Activated naive CD4-positive, alpha-beta T cell treated with anti-CD3 and anti-CD28 coated beads, Interleukin-2, amount 50 U/mL, for 16 hours (primary cell): ENCODE measurements at places on chromosomes 11 and 22.

DNA sequence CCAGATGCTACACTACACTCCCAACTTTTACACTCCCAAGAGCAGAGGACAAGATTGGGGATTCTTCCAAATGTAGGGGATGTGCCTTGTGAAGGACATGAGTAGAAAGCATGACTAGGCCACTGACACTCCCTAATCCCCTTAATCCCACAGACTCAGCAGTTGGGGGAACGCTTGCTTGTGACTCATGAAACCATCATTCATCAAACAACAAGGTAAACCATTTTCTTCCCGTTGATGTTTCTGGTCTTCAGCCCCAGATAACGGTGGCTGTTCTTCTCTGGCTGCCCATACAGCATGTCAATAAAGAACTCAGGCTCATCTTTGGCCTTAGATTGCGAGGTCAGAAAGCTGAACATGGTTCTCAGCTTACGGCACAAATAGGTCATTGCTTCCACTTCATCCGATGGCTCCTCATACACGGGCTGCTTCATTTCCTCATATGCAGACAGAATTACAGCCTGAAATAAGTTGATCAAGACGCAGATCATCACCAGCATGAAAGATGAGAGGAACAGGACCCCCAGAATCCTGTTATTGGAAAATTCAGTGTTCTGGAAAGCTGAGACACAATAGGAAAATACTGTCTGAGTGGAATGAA, 6.4 kb upstream of the CDPF1 start:
- no peak for DNase-seq

DNA sequence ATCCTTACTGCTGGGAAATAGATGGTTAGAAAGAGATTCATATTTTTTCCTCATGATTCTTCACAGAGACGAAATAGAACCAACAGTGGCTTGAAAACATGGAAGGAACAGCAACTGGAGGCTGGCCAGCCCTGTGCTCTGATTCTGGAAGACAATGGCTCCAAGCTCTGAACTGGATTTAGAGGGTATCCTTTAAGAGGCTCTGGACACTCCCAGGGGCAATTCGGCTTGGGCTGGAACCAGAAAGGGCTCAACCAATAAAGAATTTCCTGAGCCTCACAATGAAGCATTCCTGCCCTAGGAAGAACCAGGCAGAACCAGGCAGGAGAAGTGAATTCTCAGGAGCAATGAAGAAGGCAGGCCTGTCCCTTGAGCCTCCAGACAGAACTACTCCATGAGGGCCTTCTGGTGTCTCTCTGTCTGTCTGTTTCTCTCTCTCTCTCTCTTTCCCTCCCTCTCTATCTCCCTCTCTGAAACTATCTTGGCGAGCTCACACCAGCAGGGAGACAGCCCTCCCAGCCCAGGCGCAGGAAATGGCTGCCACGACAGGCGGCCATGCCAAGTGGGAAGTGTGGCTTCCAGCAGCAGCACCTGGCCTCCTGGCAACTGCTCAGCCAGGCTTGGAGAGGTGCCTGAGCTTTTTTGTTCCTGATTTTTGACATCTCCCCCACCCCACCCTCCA, 93.3 kb downstream of the RCN1 start:
- DNase-seq: no peak

GRCh38 chr11:7612056-7612660, 61.1 kb downstream of the CYB5R2 start:
- no peak for DNase-seq

GRCh38 chr22:49657275-49657973, 170.2 kb downstream of the BRD1 start:
- DNase-seq: peak; percentile 79

DNA sequence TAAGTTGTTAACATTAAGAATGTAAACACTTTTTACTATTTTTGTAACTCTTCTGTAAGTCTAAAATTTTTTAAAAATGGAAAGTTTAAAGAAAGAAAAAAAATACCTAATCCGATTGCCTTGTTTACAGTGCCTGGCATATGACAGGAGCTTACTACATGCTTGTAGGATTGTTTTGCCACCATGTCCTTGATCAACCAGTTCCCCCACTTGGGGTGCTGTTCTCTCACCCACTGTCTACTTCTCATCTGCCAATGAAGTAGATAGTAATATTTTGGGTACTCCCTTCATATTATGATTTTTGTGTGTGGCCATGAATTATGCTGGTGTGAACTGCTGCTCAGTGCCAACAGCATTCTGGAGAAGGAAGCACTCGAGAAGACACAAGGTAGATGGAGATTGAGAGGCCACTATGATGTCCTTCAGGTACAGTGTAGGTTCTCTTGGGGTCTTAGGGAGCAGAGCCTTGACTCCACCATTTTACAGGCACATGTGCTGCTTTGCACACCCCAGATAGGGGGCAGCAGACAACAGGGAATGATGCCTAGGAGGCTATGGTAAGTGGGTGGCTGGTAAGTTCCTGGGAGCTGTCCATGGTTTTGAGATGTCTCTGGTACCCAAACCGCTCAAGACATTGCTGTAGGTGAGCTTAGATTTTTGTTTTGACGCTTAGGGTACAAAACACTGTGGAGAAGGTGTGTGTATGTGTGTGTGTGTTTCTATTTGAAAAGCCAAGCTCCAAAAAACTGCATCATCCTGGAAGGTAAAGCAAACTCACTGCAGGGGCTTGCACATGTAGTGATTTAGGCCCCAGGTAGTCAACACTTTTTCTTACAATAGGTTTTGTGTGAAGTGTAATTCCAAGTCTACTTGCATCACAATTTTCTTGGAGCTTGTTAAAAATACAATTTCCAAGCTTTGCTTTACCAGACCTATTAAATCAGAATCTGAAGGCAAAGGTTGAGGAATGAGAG, 494.5 kb upstream of the LARGE1 start:
- DNase-seq: no peak

DNA sequence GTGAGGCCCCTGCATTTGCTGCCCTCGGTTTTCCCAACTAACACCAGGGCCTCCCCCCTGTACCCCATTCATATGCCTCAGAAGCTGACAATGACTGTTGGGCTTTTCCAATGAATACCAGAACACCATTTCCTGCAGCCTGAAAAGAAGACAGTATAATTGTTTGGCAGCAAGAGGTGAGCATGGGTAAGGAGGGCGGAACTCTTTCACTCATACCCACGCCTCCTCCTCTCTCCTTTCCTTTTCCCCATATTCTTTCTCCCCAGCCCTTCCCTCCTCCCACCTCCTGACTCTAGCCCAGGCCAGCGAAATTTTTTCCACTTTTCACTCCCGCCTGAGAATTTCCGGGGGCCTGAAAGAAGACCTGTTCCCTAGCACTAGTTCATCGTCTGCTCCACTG, 58.0 kb upstream of the CHST1 start:
- DNase-seq: no peak

- no peak for DNase-seq
Observed at GRCh38 chr11:73734993-73735392, 25.9 kb downstream of the RAB6A start.

DNA sequence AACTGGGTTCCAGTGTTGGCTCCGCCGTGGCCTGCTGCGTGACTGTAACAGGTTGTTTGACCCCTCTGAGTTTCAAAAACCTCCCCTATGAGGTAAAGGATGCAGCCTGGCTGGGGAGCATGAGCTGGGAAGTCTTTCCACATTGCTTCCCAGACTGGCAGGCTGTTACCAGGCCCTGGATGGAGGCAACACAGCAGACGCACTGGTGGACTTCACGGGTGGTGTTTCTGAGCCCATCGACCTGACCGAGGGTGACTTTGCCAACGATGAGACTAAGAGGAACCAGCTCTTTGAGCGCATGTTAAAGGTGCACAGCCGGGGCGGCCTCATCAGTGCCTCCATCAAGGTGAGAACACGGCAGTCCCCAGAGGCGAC, 11.4 kb downstream of the OMP start:
- DNase-seq: no peak

- DNase-seq: no peak
Observed at GRCh38 chr22:47030143-47030661, 267.8 kb downstream of the TBC1D22A start.
